ENCODE measurements at places on chromosomes 4 and X.

- DNase-seq = no peak
These were observed 66.2 kb downstream of the MAGEA1 start for GRCh38 chrX:153245288-153245731.

DNA sequence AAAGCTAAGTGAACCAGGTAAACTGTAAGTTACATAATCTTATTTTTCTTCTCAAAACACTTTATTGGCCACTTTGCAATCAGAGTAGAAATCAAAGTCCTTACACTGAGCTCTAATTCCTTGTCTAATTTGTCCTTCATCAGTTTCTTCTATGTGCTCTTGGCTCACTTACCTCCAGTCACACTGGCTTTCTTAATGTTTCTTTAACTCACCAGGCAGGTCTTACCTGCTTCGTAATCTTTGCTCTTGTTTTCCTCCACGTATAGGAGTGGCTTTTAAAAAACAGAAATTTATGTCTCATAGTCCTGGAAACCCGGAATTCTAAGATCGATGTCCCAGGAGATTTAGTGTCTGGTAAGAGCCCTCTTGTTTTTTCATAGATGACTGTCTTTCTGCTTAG lies 1462.1 kb downstream of the FSTL5 start:
- DNase-seq = no peak

DNA sequence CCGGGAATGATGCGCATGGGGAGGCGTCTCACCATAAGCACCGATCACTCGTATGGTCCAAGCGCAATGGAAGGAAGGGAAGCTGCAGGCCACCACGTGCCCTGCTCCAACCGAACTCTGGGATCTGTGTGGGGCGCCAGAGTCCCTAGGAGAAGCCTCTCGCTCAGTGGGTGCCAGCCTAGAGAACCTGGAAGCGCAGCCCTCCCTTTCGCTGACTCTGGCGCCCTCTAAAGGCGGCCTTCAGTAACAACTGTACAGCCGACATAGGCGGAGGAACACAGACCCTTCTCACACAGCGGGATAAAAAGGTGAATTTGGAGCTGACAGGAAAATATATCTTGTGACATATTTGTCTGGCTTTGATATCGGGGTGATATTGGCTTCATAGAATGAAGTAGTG lies 76.0 kb downstream of the INTS6L start:
- DNase-seq = no peak

- DNase-seq = no peak
These were observed 90.4 kb upstream of the HPRT1 start for GRCh38 chrX:134369576-134369975.

GRCh38 chr4:177391287-177391686 lies 51.0 kb downstream of the AGA start:
- no peak for DNase-seq

DNA sequence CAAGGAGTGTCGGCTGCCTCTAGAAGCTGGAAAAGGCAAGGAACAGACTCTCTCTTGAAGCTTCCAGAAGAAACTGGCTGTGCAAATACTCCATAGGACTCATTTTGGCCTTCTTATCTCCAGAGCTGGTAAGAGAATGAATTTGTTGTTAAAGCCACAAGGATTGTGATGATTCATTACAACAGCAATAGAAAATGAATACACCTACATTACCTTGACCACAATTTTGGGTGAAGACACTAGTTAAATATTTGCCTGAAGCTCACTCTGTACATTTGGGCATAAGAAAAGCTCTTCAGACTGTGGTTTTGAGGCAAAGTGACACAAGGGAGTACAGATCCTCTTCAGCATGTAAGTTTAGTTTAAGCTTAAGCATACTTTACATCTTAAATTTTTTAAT lies 134.5 kb upstream of the TLL1 start:
- no peak for DNase-seq

DNA sequence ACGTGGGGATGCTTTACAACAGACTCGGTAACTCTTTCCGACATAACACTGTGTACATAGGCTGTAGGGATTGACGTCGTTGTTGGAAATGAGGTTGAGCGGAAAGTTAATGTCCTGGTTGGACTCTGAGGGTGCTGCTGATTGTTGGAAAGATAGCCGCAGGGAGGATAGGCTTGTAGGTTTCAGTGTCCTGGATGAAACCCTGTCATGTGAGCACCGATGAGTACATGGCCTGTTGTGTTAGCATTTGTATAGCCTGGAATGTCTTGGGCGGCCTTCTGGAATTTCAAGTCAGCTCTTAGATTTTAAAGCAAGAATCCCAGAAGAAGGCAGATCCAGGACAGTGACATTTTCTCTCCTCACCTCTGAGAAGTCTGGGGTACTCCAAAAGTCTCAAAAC lies 63.3 kb downstream of the TBC1D14 start:
- no peak for DNase-seq

GRCh38 chrX:35625714-35626113 lies 172.4 kb upstream of the MAGEB16 start:
- no peak for DNase-seq

- no peak for DNase-seq
These were observed 40.4 kb downstream of the COL4A6 start for GRCh38 chrX:108397627-108398391.

DNA sequence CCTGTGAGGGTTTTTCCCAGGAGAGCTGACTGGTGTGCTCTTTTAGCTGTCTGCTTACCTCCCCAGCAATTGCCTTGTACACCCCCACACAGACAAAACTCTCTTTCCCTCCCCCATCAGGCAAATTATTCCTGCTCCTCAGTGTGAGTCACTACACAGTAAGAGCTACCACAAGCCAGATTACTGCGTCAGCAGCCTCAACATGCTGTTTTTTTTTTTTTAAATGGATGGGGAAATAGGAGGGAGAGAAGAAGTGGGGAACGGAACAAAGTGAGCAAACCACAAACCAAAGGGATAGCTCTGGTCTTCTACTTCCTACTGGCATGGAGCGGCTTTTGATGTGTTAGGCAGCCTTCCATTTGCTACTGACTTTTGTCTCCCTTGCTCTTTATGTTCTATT lies 107.5 kb upstream of the ACSL4 start:
- no peak for DNase-seq

DNA sequence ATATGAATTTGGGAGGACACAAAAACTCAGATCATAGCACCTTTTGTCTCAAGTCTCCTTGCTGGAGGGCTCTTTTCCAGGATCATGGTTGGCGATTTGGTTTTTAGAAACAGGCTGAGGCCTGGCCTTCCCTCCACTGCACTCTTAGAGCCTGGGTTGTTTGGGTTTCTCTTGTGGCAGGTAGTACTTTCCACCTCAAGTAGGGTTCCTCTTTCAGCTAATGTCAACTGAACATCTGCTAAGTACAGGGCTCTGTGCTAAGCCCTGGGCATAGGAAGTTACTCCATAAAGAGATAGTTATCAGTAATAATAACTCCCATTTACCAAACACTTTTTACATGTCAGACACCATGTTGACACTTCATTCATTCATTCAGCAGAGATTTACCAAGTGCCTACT lies 28.2 kb upstream of the APLN start:
- no peak for DNase-seq

- no peak for DNase-seq
These were observed 25.2 kb downstream of the MANBA start for GRCh38 chr4:102735582-102735981.

GRCh38 chr4:156575430-156576073 lies 396.0 kb downstream of the PDGFC start:
- no peak for DNase-seq

DNA sequence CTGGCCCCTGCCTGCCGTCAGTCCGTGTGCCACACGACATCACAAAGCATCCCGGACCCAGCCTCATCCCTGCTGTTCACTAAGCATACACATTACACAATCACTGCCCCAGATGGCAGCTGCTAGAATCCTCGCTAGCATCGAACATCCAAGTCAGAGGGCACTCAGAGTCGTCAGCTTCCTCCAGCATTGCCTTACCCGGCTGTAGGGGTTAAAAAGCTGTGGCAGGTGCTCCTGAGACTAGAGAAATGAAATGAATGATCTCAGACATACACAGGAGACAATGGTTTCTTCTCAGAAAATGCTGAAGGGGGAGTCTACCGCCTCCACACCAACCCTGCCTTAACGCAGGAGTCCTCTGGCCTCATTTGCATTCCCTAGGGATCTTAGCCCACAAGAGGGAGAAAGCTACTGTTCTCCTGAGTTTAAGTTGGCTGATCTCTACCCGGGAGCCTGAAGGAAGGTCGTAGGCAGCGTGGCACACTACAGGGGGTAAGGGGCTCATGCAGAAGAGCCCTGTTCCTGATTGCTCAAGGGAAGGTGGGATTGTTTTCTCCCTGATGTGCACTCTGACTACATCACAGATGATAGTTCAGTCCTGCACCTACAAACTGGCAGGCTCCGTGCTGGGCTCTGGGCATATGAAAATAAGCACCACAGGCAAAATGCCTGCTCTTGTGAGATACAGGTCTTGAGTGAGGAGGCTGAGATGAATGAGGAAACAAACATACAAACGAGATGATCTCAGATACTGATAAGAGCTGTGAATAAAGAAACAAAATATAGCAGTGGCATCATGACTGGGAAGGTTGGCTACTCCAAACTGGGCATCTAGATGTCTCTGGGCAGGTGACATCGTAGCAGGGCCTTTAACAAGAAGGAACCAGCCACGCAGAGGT lies 2.6 kb upstream of the KIAA0232 start:
- no peak for DNase-seq

All from NCI-H1048 (cell line).